Heart right ventricle (tissue), 16 donors: ENCODE measurements at places on chromosomes 1 and 21. TPM values are rescaled to one million over a fixed set of nuclear protein-coding genes. Genes with fewer than 3 reads are reported as not detected.

FMOD gene
- total RNA-seq = 9.0 TPM

DNA sequence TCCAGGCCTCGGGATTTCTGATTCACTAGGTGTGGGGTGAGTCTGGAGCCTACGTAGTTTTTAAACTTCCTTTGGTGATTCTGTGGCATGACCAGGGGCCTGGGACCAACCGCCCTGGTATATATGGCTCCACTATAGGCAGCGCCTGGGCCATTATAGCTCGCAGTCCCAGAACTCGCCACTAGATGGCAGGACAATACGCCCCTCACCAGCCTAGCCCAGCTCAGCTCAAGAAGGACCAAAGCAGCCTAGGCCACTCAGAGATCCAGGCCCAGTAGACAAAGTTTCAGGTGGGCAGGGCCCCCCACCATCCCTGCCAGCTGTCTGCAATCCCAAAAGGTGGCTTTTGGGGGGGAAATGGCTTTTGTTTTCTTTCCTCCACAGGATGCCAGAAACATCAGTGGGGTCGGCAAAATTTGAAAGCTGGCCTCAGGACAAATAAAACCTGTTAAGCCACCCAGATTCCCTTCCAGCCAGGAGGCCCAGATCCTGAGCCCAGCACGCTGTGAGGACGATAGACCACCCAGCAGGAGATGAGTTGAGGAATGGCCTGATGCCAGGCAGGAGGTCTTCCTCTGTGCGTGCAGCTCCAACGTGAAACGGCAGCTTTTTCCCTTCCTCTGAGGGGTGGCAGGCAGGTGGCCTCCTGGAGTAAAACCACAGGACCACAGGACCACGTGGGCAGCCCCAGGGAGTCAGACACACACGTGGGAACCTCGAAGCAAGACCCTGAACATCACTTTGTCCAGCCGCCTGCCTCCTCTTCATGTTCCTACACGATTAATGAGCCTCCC is 24.8 kb upstream of the TMEM51 start:
- DNase-seq = peak; percentile 59

DNA sequence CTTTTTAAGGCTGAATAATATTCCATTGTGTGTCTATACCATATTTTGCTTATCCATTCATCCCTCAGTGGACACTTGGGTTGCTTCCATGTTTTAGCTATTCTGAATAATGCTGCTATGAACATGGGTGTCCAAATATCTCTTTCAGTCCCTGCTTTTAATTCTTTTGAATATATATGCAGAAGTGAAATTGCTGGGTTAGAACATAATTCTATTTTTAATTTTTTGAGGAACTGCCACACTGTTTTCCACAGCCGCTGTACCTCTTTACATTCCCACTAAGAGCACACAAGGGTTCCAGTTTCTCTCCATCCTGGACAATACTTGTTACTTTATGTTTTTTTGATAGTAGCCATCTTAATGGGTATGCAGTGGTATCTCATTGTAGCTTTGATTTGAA is 65.6 kb downstream of the RIMS3 start:
- no peak for DNase-seq

DNA sequence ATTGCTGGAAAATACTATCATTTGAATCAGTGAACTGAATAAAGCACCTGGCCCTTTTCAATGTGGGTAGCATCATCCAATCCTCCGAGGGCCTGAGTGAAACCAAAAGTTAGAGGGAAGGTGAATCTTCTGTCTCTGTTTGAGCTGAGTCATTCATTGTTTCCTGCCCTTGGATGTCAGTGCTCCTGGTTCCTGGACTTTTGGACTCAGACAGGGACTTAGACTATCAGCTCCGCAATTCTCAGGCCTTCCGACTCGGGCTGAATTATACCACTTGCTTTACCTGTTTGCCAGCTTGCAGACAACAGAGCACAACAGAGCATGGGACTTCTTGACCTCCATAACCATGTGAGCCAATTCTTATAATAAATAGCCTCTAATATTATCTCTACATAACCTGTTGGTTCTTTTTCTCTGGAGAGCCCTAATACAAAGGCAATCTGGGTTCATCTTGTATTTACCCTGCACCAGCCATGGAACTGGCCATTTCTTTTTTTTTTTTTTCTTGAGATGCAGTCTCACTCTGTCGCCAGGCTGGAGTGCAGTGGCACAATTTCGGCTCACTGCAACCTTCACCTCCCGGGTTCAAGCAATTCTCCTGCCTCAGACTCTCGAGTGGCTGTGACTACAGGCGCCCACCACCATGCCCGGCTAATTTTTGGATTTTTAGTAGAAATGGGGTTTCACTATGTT is 19.2 kb upstream of the VASH2 start:
- no peak for DNase-seq

DNA sequence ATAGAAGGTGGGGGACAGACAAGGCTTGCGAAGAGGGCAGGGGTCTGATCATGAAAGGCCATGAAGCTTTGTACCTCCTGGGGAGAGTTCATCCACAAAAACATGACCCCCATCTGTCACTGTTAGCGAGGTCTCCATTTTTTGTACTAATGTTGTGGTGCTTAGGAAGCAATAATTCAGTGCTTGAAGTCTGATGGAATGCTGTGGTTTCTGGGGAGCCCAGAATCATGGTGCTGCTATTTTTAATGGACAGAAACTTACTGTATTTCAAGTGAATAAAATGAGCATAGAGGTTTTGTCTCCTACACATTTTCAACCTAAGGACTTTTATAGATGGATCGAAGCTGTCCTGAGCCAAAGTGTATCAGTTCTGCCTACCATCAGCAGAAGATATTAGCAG is 28.2 kb upstream of the RGL1 start:
- no peak for DNase-seq
